PC-3 (cell line): ENCODE measurements at places on chromosomes 11 and 22. TPM values are rescaled to one million over a fixed set of nuclear protein-coding genes. Genes with fewer than 3 reads are reported as not detected.

DNA sequence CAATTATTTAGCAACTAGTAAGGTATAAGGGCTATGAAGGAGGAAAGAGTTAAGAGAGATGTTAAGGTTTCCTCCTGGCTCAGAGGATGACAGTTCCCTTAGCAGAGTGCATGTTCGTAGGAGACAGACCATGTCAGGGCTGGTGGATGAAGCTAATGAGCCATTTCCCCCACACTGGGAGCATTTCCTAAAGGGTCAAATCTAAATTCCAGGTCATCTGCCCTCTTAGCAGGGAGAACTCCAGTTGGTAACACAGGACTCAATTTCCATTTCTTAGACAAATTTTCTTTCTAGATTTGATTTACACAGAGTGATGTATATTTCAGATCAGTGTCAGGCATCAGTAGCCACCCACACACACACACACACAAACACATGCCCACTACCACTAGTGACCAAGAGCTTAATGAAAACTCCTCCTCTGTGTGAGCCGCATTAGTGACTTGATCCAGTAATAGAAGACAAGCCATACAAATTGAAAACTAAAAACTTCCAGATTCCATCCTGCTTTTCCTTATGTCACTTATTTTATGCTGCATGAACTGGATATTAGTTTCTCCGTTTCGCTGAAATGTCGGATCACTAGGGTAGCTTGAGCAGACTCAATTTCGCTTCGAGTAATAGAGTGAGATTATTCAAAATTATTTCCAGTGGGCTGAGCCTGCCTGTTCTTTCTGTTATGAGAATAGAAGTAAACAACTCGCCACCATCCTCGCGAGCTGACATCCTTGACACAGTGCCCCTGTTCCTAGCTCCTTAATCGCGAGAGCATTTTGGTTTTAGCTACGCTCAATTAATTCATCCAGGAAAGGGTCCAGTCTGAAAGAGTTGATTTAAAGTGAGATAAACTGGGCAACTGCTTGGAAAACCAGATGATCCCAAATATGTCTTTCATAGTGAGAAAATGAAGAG lies 582.6 kb downstream of the SOX6 start:
- no peaks in the 10 kb centered on the region for H3K36me3 ChIP-seq
- no peak for DNase-seq
- H3K27me3 ChIP-seq = no peaks in the 10 kb centered on the region
- H3K27ac ChIP-seq = no peak overlapping the region
- no peak overlapping the region for H3K4me3 ChIP-seq

DNA sequence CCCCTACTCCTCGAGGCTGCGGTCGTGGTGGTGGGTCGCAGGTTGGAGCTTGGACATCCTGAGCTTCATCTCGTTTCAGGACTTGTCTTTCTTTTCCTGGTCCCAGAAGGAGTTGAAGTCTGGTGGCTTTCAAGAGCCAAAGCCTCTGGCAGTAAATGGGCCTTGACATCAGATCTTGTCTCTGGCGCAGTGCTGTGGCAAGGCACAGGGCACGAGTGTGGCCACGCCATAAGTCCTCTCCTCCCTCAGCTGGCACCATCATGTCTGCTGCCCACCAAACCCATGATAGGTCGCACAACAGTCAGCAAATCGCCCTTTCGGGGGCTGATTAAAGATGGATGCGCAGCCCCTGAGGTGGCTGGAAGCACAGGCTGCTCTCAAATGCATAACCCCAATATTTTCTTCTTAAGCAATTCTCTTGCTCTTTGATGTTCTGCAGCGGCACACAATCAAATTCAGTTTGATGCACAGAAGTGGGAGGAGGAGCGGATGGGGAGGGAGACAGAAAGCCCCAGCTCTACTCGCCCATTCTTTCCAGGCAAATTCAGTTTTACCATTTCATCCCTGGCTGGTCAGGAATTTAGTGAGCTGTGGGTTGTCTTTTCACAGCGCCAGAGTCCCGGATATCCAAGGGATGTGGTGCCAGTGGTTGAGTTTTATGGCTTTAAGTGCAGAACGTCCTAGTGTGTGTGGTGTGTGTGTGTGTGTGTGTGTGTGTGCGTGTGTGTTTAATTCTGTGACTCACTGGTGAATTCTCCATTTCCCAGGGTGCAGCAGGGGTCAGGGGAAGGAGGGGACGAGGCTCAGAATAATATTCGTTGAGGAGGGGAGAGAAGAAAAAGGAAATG lies 162.0 kb downstream of the DSCAML1 start:
- H3K27ac ChIP-seq = no peak overlapping the region
- H3K36me3 ChIP-seq = no peaks in the 10 kb centered on the region
- H3K27me3 ChIP-seq = peaks cover 77% of the 10 kb centered on the region
- no peak for DNase-seq

- no peak overlapping the region for H3K27ac ChIP-seq
- H3K4me1 ChIP-seq = no peaks in the 10 kb centered on the region
- H3K4me3 ChIP-seq = peak overlapping the region; percentile 58
- H3K27me3 ChIP-seq = peaks cover 61% of the 10 kb centered on the region
Measured at GRCh38 chr11:36564376-36565030, 3.3 kb upstream of the RAG1 start.

RAB39A gene
- total RNA-seq = not detected in 2 replicates

GRCh38 chr11:117824571-117825537 lies at the start of gene FXYD2:
FXYD2 (minus strand) TSS chr11:117824744; CDS start chr11:117824678, 66 bp downstream.
- peaks cover 8% of the 10 kb centered on the region for H3K4me1 ChIP-seq
- DNase-seq = no peak
- peaks cover 64% of the 10 kb centered on the region for H3K27me3 ChIP-seq

SULT4A1 gene
- not detected in 2 replicates for total RNA-seq

GRCh38 chr11:69518081-69518950 lies 36.9 kb downstream of the LINC01488 start:
- no peaks in the 10 kb centered on the region for H3K27me3 ChIP-seq
- no peaks in the 10 kb centered on the region for H3K36me3 ChIP-seq
- no peak overlapping the region for H3K4me3 ChIP-seq
- DNase-seq = no peak
- H3K27ac ChIP-seq = no peak overlapping the region

GDPD4 gene
- total RNA-seq = not detected in 2 replicates

- H3K4me1 ChIP-seq = peaks cover 26% of the 10 kb centered on the region
- H3K27me3 ChIP-seq = no peaks in the 10 kb centered on the region
- no peak overlapping the region for H3K27ac ChIP-seq
- no peaks in the 10 kb centered on the region for H3K36me3 ChIP-seq
Measured at GRCh38 chr11:8232849-8233606, 30.6 kb downstream of the LMO1 start.

LARGE2 gene
- 18.4 and 19.6 TPM in 2 replicates for total RNA-seq
